Keratinocyte (primary cell): ENCODE measurements at places on chromosomes 2 and 18.

DNA sequence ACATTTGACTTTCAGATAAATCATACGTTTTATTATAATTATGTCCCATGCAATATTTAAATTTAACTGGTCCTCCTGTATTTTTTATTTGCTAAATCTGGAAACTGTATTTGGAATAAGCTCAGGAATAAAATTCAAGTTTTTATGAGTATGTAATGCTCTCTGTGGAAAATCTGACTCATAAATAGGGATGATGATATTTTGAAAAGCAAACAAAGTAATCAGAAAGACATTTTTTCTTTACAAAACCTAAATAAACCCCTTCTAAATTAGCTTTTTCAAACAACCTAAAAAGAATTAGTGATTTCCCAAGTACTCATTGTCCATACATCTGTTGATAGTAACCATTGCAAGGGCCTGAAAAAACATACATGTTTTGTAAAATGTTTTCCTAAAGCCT lies 41.1 kb downstream of the ASB1 start:
- DNase-seq, result no peak

GRCh38 chr18:10797896-10798295 lies 272.1 kb downstream of the NAPG start:
- DNase-seq, result no peak

GRCh38 chr2:28610583-28611201 lies 114.8 kb downstream of the PLB1 start:
- DNase-seq, result peak; percentile 98

- DNase-seq, result no peak
These were observed 53.0 kb downstream of the TCF4 start for GRCh38 chr18:55534996-55535395.

DNA sequence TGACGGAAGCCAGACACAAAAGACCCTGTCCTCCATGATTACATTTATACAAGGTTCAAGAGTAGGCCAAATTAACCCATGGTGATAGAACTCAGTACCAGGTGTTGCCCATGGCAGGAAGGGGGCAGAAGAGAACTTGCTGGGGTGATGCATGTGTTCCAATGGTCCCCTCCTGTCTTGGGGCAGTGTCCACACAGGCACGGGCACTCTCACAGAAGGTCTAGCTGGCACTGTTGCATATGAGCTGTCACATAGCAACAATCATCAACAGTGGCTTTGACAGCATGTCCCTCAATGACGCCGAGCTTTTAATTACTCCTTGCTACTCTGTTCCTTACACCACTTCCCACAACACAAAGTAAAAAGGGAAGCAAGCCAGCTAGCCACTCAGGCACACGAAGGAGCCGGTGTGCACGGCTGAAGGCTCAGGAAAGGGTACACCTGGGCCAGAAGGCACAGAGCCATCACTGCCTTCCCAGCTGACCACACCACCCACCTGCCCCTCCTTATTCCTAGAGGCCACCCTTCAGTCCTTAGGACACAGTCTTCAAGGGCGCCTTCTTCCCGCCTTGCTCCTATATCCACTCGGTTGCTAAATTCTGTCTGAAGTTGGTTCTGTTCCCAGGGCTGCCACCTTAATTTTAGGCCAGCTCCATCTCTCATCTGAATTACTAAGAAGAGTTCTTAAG lies 28.9 kb downstream of the RPL31 start:
- no peak for DNase-seq

DNA sequence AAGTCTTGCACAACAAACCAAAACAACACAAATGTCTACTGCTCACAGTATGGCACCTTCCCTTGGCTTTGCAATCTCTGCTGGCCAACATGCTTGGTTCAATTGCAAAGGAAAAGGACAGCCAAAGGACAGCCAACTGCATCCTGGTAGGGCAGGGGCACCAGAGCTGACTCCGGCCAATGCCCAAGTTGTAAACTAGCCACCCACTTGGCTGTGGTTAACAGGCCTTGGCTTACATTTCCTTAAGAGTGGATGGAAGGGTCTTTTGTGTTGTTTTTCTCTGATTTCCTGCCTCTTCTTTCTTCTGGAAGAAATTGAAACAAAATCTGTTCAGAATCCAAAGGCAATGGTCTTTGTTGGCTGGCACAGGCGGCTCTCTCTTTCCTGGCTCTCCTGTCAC lies 119.1 kb upstream of the TRIB2 start:
- no peak for DNase-seq
